Stimulated activated CD4-positive, alpha-beta T cell treated with anti-CD3 and anti-CD28 coated beads, Interleukin-2, amount 100 ng/mL, for 48 hours (primary cell): ENCODE measurements at places on chromosomes 13 and 19.

DNA sequence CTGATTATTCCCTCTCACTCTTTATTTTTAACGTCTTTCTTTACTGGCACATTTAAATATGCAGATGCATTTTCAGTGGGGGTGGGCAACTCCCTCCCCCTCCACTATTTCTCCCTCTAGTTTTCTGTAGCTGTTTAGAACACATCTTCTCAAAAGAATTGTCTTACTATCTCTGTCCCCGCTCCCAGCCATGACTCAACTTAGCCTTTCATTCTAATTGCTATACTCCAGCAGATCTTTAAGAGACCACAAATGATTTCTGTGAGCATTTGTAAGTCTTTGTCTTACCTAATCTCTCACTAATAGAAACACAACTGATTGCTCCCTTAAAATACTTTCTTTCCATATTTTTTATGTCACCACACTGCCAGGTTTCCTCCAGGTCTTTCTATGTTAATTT, 350.9 kb downstream of the SPRY2 start:
- no peak for DNase-seq

- no peak for DNase-seq
Measured at GRCh38 chr13:44573790-44574465, 2.2 kb downstream of the TSC22D1 start.

- no peak for DNase-seq
Measured at GRCh38 chr19:51479531-51480331, 1.4 kb downstream of the CEACAM18 start.

DNA sequence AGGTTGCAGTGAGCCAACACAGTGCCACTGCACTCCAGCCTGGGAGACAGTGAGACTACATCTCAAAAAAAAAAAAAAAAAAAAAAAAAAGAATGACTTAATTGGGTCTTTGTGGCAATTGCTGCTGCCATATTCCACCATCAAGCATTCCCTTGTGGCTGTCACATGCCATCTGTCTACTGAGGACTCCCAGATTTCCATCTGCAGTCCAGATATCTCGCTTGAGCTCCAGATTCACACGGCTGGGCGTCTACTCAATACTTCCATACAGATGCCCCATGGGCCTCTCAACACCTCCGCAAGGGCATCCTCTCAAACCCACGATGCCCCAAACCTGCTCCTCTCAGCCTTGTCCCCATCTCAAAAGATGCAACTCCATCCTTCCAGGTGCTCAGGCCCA, 12.9 kb downstream of the TMEM143 start:
- no peak for DNase-seq

DNA sequence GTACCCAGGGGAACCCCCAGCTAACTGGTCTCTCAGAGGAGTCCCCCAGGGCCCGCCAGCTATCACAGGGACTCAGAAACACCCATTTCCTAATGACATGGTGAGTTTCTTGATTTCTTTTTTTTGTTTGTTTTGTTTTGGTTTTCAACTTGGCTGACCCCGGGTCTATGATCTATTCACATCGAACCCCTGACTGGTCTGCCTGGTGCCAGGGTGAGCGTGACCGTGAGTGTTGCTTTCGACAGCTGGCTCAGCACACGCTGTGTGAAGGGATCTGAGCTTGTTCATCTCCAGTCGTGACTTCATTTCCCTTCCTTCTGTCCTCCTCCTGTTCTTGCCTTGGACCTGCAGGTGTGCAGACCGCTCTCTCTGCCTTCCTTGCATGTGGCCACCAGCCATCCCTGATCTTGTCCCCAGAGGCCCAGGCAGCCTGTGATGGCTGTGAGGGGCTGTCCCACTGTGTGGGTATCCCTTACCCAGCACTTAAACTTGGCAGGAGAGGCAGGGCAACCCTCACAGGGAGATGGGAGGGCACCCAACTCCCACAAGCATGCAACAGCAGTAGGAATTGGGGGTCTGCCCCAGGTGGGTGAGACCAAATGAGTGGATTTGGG, 26.2 kb downstream of the TMEM161A start:
- DNase-seq, result no peak

GRCh38 chr19:36120092-36120983, 5.1 kb downstream of the TBCB start:
- DNase-seq, result no peak

DNA sequence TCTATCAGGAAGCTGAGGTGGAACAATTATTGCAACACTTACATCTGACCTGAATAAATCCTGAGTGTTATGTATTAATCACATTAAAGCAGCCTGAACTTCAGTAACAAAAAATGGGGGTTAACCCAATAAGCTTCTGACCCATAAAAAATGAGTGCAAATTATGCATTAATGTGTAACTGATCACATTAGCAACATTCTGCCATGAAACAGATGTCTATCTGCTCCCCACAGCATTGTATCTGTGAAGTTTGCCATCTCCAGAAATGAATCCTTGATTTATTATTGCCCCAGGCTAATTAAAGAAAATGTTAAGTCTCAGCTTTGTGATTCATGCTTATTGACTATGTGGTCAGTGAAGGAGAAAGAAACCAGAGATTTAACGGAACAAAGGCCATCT, 304.9 kb downstream of the PCDH20 start:
- no peak for DNase-seq

- no peak for DNase-seq
Measured at GRCh38 chr13:44932171-44932849, 57.0 kb downstream of the NUFIP1 start.

GRCh38 chr19:37074819-37075362, 3.3 kb upstream of the ZNF420 start:
- no peak for DNase-seq

DNA sequence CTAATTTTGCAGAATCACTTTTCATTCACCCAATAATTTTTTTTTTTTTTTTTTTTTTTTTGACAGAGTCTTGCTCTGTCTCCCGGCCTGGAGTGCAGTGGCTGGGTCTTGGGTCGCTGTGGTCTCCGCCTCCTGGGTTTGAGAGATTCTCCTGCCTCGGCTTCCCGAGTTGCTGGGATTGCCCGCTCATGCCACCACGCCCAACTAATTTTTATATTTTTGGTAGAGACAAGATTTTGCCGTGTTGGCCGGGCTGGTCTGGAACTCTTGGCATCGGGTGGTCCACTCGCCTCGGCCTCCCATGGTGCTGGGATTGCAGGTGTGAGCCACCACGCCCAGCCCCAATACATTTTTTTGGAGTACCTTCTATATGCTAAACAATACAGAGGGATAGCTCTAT, 1120.0 kb upstream of the ATXN8OS start:
- DNase-seq, result no peak

GRCh38 chr13:109172136-109172535, 542.7 kb downstream of the MYO16 start:
- no peak for DNase-seq

- no peak for DNase-seq
Measured at GRCh38 chr13:55602784-55603183, 1537.9 kb upstream of the PRR20A start.
